ENCODE measurements at places on chromosomes 11 and 22.

DNA sequence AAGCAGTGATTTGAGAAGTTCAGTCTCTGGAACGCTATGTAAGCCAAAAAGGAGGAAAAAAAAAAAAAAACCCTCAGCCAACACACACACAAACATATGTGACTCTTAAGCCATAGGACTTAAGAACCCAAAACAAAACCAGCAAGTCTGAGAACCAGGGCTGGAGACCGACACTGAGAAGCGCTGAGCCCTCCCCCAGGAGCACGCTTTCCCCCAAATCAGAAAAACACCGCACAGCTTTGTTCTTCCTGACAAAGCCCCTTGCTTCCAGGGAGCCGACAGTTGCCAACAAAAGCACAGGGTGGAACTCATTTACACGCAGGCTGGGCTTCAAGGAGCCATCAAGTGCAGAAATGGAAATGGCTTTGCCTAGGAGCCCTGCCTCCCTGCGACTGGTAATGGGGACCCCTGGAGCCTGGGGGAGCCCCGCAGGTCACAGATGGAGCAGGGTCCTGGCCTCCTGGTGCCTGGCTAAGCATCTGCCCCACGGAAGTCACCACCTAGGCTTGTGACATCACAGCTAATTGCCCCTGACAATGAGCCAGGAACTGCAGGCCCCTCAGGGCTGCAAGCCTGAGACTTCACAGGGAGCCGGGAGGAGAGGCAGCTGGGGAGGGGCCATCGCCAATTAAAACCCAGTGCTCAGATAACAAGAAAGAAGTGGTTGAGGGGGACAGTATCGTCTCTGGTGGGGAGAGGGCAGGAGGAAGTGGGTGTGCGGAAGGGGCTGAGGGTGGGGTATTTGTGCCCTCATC, 66.9 kb downstream of the NFAM1 start:
- DNase-seq = peak; percentile 67

- DNase-seq = no peak
These were observed 74.7 kb upstream of the SHISAL1 start for GRCh38 chr22:44387486-44387885.

DNA sequence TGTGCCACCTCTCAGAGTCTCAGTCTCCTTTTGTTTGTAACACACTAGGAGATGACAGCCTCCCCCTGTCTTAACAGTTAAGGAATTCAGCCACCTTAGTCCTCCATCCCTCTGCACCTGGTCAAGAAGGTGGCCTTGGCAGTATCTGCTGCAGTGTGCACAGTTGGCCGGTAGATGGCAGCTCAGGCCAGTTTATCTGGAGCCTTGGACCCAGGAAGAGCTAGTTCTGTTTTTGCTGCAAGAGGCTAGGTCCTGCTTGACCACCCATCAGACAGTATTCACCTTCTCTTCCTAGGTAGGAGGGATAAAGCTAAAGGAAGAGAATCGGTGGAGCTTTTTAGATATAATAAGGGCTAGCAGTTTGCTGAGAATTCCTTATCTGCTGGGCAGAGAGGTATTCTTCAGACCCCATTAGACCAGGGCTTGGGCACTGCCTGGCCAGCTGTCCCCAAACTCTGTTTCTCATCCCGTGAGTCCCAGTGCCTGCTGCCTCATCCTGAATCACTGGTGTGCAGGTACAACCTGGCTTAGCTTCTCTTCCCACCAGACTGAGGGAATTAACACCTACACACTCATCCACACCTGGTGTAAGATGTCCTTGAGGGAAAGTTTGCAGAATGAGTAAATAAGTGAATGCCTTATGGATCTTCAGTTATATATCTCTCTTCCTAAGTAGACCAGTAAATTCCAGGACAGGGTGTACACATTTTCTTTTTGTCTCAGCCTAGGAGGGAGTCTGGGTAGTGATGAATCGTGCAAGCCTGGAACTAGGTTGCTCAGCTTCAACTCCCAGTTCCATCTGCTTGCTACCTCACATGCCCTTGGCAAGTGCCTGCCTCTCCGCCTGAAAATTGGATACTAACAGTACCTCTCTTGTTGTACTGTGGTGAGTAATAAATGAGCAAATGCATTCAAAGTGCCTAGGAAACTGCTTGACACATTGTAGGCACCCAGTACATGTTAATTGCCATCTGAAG, 70.8 kb upstream of the NARS2 start:
- peak; percentile 18 for DNase-seq

DNA sequence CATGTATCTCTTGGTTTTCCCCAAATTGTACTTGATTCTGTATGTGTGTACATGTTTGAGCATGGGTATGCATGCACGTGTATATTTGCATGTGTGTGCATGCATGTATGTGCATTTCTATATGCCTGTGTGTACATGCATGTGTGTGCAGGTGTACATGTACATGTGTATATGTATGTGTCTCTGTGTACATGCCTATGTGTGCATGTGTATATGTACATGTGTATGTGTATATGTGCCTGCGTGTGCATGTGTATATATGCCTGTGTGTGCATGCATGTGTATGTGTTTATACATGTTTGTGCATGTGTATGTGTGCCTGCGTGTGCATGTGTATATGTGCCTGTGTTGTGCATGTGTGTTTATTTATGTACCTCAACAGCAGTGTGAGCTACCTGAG, 5.3 kb upstream of the NCF4 start:
- no peak for DNase-seq

DNA sequence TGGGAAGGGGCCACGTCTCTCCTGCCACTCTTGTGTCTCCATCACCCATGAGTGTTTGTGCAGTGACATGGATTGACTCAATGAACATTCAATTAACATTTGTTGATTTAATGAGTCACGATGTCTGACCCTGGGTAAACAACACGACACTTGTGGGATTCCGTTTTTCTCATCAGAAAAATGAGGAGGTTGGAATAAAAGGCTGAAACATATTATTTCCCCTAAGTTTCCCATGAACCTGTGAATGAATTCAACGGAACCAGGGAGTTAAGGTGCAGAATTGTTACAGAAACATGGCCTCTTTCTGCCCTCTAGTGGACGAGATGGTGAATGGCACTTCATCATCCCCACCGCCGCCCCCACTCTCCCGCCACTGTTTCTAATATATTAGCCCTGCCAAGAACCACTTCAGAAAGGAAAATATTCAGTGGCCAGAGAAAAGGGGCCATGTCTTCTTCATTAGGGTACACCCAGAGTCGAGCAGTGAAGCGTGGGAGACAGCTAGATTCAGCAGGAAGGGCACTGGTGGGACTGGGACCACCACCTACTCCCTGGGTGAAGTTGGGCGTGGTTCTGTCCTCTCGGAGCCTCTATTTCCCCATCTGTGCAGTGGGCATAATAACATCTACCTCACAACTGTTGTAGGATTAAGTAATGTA, 46.3 kb upstream of the SYT13 start:
- no peak for DNase-seq

GRCh38 chr11:76228071-76228874, 22.0 kb upstream of the WNT11 start:
- no peak for DNase-seq

GRCh38 chr11:59859673-59860072, 6.6 kb downstream of the TCN1 start:
- DNase-seq = no peak

GRCh38 chr11:16946477-16947282, 67.5 kb downstream of the PLEKHA7 start:
- no peak for DNase-seq

- DNase-seq = no peak
These were observed 650 bp upstream of the NUP50 start for GRCh38 chr22:45163099-45163450.

DNA sequence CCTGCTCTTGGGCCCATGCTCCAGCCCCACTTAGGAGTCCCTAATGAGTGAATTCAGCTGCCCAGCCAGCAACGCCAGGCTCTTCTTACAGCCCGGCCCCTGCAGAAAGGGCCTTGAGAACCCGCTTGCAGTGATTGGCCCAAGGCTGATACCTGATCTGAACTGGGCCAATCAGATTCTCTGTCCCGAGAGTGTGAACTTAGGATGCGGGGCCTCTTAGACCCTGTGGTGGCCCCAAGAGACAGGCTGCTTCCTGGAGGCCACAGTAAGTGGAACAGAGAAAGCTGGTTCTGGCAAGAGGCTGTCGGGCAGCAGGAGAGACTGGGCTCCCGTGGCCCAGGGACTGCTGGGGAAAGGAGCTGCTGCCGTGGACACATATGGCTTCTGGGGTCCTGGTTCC, 11.5 kb downstream of the VSTM5 start:
- DNase-seq = no peak

DNA sequence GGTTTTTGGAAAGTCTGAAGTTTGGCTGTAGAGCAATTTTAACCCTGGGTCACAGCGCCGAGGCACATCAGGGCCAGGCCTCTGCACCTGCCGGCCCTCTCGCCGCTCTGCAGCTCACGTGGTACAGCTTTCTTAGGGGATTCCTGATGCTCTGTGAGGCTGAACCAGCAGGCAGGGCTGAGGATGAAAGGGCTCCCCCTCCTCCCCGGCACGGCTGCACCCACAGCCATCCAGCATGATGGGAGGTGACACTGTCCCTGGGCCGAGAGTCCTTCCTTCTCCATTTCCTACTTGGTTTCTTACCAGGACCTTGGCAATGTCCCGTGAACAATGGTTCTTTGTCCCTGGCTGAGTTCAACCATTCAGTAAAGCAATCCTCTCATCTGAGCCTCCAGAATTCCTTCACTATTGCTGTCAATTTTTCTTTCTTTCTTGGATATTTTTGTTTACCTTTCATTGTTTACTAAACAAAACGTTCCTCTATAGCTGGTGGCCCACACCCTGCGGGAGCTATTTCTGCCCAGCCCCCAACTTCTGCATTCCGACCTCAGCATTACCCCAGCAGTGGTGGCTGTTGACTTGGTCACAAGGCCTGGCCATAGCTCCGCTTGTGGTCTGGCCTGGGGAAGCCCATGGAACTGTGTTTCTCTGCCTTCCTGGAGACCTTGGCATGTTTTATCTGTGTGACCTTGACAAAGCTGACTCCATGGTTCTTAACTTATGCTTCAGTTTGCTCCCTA, 172.8 kb upstream of the B3GAT1 start:
- DNase-seq = no peak

GRCh38 chr11:22347857-22348487, 9.8 kb downstream of the SLC17A6 start:
- no peak for DNase-seq

- DNase-seq = no peak
These were observed 216.2 kb upstream of the ARHGAP20 start for GRCh38 chr11:110928391-110928790.

DNA sequence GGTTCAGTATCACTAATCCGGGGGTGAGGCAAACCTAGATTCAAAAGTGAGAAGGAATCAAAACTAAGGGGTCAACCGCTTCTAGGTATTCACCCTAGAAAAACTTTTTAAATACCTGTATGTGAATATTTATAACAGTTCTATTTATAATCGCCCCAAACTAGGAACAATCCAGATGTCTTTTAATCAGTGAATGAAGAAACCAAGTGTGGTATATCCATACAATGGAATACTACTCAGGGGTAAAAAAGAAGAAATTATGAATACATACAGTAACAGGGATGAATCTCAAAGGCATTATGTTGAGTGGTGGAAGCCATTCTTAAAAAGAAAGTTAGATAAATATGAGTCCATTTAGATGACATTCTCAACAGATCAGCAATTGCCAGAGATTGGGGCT, 178.0 kb upstream of the BLID start:
- DNase-seq = no peak

GRCh38 chr11:96213500-96213899, 129.5 kb downstream of the MAML2 start:
- DNase-seq = no peak

DNA sequence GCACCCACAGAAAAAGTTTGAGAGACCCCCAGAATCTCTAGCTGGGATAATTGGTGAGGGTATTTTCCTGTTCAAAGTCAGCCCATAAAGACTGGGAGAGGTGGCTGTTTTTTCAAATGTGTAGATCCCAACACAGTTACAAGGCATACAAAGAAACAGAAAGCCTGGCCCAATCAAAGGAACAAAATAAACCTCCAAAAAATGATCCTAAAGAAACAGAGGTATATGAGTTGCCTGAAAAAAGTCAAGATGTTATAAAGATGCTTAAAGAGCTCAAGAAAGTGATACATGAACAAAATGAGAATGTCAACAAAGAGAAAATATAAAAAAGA, 40.2 kb upstream of the MMP12 start:
- no peak for DNase-seq

DNA sequence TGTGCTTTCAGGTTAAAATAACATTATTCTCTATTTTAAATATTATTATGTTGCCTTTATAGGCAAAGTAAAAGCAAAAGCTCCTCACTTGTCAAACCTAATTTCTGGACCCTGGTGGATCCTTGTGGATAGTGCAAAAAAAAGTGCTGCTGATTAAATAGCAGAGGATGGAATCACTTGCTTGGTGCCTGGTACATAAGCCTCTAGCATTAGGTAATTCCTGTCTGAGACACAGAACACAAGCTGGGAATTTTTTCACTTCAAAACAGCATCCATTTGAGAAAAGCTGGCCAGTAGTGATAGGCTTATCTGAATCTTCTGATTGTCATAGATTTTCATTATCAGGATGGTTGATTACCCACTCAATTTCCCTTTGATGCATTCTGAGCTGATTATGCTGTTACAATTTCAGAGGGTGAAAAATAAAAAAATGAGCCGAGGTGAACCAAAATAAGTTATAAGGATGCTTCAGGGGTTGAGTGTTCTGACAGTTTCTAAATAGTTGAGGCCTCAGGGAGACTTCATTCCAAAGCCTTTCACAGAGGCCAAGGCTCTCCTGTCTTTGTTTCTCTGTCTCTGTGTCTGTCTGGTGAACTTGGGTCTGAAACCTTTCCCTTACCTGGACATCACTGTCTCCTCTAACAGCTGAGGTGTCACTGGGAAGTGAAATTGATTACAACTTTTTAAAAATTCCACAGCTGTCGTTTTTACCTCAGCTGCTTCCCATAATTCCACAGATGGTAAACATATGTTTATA, 242.9 kb downstream of the NELL1 start:
- no peak for DNase-seq

GRCh38 chr11:65788821-65789220, 2.0 kb downstream of the OVOL1 start:
- DNase-seq = no peak

GRCh38 chr11:91124363-91124762, 901.5 kb upstream of the CHORDC1 start:
- no peak for DNase-seq

DNA sequence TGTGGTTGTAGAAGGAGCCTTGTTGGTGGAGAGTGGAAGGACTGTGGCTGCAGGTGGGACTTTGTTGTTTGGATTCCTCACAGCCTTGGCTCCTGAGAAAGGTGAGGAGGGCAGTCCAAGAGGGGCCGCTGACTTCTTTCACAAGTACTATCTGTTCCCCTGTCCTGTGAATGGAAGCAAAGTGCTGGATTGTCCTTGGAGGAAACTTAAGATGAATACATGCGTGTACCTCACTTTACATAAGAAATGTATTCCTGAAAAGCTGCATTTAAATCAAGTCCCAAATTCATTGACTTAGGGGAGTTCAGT, 2.4 kb downstream of the FUT4 start:
- no peak for DNase-seq

- DNase-seq = no peak
These were observed at the start of gene ANO9 for GRCh38 chr11:441418-442274. TSS of gene ANO9 (minus strand) at chr11:442011. CDS start at chr11:441926, 85 bp downstream.

GRCh38 chr22:26246552-26246951, 77.3 kb downstream of the SEZ6L start:
- DNase-seq = no peak

All from urinary bladder (tissue), 4 donors.